ENCODE measurements at places on chromosomes 5 and 9.

GRCh38 chr5:3393920-3394597, 201.6 kb upstream of the IRX1 start:
- DNase-seq: no peak

DNA sequence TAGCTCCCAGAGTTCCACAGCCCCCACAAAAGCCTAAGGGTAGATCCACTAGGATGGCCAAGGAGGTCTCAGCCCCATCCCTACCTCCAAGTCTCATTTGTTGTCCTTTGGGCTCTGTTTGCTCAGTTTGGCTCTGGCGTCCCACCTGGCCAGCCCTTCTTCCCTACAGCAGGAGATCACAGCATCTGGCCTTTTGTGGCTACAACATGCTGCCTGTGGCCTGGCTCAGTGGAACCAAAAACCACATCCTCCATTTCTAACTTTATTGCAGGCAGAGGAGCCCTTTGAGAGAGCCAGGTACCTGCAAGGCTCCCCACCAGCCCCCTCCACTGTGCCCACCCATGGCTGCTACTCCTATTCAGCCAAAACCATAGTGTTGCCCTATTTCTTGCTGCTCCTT, 11.4 kb downstream of the JADE2 start:
- no peak for DNase-seq

GRCh38 chr9:107102011-107102410, 181.1 kb upstream of the RAD23B start:
- no peak for DNase-seq

DNA sequence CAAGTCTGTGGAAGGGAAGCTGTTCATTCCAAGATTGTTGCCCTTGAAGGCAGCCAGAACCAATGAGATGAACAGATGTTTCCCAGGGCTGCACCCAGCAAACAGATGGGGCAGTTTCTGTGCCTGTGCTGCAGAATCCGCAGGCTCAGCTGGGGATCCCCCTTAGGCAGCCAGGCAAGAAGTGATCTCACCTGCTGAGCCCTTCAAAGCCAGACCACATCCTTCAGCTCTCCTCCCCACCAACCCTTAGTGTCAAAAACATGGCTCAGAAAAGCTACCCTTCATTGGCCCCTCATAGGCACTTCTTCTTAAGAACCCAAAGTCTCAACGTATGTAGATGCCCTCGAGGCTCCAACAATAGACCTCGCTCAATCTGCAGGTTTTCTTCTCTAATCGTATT, 626.7 kb downstream of the CCDC171 start:
- no peak for DNase-seq

DNA sequence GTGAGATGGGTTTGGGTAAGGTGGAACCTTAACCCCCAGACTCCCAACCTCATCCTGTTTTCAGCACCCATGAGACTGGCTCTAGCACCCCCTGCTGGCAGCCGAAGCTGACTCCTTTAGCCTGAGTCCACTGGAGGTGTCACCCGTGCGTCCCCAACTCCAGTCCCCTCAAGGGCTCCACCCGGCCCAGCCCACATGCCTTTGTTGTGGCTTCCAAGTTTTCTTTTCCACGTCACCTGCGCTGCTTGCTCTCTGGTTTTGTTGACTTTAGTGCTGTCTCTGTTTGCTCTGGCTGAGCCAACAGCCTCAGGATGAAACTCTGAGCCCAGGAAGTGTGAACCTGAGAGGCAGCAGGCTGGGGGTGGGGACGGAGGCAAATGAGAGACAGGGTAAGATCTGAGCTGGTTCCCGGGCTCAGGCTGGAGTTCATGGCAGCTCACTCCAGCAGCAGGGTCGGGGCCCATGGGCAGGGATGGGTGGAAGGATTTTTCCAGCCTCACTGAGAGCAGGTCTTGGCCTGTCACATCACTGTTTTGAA, 13.2 kb upstream of the AQP7 start:
- DNase-seq: peak; percentile 93

- no peak for DNase-seq
Measured at GRCh38 chr5:154442801-154443200, 3.0 kb upstream of the SAP30L start.

GRCh38 chr9:137220317-137221094, 1.5 kb downstream of the RNF208 start:
- DNase-seq: no peak

DNA sequence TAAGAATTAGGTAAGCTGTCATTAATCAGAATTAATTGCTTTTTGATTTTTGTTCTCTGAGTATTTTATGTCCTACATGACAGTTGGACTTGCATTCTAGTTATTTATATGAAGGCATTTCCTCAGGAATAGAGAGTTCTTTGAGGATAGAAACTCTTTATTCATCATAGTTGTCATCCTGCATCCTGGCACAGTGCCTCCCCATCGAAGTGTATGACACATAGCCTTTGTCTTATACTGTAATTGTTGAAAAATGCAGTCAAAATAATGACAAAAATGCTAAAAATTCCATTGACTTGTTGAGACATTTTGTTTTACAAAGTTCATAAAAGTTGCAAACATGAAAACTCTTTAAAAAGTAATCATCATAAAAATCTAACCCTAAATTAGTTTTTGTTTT, 36.5 kb downstream of the CFAP95 start:
- no peak for DNase-seq

Measured in CD4-positive, alpha-beta T cell treated with Interleukin-2 at 100 ng/mL for 4 hours (primary cell).